ENCODE measurements at places on chromosomes 11 and 22. TPM values are rescaled to one million over a fixed set of nuclear protein-coding genes. Genes with fewer than 3 reads are reported as not detected.

OSBP2 gene
- total RNA-seq: 1.9 TPM

KDM4D gene
- 0.83 TPM for total RNA-seq

FGF19 gene
- total RNA-seq: not detected

PATE4 gene
- not detected for total RNA-seq

WNT11 gene
- total RNA-seq: 0.13 TPM

BDNF gene
- 1.1 TPM for total RNA-seq

LARGE2 gene
- 15.3 TPM for total RNA-seq

HEPHL1 gene
- under 0.01 TPM for total RNA-seq

CSNK2A3 gene
- total RNA-seq: 1.6 TPM
